Activated CD4-positive, alpha-beta T cell treated with anti-CD3 and anti-CD28 coated beads for 24 hours (primary cell): ENCODE measurements at places on chromosomes 2 and 18.

- DNase-seq, result no peak
These were observed 248.8 kb downstream of the HNMT start for GRCh38 chr2:138213084-138213483.

DNA sequence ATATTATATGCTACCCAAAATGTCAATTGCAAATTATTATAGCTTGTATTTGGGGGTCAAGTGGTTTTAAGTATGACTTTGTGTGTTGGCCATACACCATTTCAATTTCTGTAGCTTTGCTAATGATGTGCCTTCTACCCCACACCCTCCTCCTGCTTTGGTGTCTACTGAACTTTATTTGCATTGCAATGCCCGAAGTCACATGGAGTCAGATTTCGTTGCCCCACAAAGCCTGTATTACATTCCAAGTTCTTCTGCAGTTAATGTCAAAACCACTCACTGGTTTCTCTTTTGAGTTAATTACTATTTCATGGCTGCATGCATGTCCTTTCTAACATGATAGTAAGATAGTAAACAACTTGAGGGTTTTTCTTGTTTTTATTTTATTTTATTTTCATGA is 528.9 kb downstream of the RIT2 start:
- DNase-seq, result no peak

- DNase-seq, result no peak
These were observed 163.0 kb downstream of the MREG start for GRCh38 chr2:215850380-215850779.

GRCh38 chr2:8481463-8482009 is 200.3 kb upstream of the ID2 start:
- no peak for DNase-seq

DNA sequence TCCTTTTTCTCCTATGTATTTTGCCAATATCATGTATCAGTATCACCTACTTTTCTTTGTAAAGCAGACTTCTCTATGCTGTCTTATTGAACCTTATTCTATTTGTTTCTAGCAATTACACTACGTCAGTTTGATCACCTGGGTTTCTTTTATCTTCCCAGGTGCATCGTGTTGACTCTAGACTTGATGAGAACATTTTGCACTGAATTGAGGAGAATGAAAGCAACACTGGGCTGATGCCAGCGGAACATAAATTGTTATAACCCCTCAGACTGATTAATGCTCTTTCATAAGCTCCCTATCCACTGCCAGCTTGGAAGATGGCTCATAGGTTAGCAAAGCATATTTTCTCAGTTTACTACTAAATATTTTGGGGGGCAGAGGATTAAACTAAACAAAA is 140.6 kb downstream of the EPHA4 start:
- no peak for DNase-seq

- DNase-seq, result no peak
These were observed 28.3 kb upstream of the B3GNT7 start for GRCh38 chr2:231367178-231367577.

DNA sequence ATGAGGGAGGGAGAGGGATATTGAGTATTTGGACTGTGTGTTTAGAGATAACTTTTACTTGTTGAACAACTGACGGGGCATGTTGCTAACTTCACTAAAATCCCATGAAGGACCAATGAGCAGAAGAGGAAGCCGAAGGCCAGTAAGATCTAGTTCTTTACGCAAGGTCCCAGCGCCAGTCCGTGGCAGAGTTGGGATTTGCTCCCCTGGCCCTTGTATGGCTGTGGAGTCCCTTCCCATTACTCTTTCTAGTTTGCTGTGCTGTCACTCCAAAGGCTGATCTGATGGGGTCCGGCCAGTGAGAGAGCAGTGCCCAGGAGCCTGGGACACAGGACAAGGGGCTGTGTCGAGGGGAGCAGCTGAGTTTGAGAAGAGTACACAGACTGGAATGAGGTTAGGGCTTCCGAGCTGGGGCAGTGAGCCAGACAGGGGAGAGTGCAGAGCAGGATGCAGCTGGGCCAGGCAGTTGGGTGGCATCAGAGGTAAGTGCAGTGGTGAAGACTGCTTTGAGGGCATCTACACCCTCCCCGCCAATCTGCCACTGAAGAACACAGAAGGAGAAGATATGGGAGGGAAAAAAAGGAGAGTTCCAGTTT is 692.9 kb upstream of the HS6ST1 start:
- no peak for DNase-seq

DNA sequence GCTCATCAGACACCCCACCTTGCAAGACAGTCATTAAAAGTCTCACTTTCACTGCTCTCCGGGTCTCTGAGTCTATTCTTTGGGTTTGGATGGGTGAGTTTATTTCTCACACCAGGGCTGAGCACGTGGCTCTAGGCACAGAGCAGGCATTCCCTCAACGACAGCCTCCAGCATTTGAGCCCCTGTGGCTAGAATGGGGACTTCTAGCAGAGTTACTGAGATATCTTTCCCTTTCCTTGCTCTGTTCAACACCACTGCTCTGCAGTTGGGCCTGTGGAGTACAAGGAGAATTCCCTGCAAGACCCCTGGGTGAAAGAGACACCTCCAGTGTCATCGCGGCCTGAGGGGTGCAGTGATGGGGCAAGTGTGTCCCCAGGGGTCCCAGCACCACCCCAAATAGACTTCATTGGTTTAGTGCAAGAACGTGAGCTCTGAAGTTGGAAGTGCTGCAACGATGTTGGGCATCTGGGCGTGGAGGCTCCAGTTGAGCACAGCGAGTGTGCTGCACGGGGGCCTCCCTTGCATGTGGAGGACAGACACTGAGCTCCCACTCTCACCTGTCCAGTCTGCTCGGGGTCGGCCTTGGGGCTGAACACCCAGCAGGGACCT is 184.1 kb upstream of the HS6ST1 start:
- DNase-seq, result no peak

DNA sequence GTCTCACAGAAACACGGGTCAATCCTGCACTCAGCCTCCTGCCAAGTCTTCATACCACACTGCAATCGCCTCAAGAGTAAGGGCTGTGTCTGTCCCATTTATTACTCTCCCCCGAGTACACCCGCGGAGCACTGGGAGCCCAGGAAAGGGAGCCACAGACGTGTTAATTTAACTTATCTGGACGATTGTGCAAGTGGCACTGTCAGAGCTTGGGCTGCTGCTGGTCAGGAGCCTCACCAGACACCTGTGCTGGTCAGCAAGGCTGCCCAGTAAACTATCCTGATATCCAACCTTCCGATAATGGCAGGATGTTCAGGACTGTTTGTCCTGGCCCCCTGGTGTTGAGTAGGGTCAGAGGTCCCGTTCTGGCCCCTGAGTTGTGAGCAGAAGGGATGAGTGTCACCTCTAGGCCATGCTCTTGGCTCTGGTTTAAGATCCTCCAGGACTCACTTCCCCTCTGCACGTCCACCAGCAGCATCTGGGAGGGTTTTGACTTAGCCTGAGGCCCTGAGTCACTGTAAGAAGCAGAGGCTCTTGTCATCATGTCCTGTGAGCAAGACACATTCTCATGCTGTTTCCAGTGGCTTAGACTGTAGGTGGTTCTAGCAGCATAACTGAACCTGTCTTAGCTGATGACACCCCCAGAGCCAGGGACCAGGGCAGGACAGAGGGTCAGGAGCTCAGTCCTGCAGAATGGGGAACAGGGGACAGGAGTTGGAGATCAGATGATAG is 82.5 kb upstream of the ARL4C start:
- no peak for DNase-seq

DNA sequence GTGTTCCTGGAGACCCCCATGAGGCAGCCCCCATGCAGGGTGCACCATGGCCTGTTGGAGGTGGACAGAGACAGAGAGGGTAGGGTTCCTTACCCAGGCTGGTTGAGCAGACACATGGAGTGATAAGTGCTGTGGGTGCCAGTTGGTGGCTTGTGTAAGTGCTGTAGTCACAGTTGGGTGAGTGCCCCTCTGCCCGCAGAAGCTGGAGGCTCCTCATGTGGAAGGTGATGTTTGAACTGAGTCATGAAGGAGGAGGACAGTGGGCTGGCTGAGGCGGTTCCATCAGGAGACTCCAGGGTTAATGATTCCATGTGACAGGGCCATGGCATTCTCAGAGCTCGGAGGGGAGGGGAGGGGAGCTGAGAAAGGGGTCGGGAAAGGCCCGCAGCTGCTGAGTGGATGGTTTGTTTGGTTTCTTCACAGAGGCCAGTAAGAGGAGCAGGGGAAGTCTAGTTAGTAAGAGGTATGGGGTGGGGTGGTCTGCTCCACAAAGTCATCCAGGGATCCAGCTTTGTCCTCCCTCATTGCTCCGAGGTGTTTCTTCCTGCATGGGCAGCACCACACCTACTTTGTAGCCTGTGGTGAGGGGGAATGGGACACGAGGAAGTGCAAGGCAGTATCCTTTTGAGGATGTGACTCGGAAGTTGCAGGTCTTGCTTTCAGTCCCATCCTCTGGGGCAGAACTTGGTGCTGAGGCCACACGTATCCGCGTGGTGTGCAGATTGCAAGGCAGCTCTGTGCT is 13.6 kb downstream of the IMPA2 start:
- DNase-seq, result no peak

- no peak for DNase-seq
These were observed 97.9 kb upstream of the ATL2 start for GRCh38 chr2:38474715-38475566.

- DNase-seq, result no peak
These were observed 1355.1 kb upstream of the CRIM1 start for GRCh38 chr2:35000453-35000852.

DNA sequence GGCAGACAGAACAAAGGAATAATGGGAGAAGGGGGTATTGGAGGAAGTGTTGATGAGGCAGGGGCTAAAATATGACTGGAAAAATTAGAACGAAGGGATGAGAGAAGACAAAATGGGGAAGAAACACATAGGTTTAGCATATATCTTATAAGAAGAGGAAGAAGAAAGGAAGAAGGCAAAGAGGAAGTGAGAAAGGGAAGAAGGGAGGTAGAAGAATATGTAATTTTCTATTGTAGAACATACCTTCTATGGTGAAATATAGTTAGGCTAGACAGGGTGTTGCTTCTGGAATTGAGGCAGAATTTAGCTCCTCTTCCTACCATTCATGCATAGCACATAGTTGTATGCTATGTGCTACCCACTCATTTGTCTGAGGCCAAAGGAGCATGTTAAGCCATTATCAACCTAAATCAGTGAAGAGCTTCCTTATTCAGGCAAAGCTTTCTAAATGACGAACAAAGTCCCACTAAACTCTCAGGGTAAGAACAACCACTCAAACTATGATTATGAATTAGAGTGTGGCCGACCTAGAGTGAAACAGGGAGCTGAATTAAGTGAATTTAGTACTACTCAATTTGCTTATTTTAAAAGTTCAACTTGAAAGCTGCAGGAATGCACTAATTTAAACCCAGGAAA is 180.9 kb upstream of the GALNT5 start:
- DNase-seq, result no peak

GRCh38 chr2:233807966-233808935 is 30.1 kb downstream of the MROH2A start:
- DNase-seq, result no peak

DNA sequence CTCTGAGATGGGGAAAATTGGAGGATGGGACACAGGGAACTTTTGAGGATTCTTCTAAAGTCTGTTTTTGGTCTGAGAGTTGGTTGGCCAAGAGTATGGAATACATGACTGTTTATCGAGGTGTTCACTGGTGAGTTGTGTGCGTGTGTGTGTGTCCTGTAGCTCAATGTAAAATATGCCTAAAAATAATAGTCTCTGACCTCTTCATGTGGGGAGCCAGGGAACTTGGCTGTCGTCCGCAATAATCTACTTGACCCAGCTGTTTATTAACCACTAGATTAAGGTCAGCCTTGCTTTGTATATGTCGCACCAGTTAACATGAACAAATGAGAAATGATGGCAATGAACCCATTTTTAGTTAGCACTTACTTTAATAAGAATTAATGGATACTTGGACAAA is 177.5 kb upstream of the TPO start:
- DNase-seq, result no peak

- DNase-seq, result no peak
These were observed 43.3 kb downstream of the OSBPL6 start for GRCh38 chr2:178237488-178238153.
